Lung (tissue), 17 donors: ENCODE measurements at places on chromosomes 6 and 20. TPM values are rescaled to one million over a fixed set of nuclear protein-coding genes. Genes with fewer than 3 reads are reported as not detected.

- no peak overlapping the region for H3K4me3 ChIP-seq
- no peaks in the 10 kb centered on the region for H3K27me3 ChIP-seq
- peak; percentile 4 for DNase-seq
- H3K27ac ChIP-seq: no peak overlapping the region
- no peaks in the 10 kb centered on the region for H3K36me3 ChIP-seq
- H3K4me1 ChIP-seq: no peaks in the 10 kb centered on the region
Measured at GRCh38 chr6:159434410-159434809, 258.6 kb downstream of the SOD2 start.

Gene LAMP5
- total RNA-seq: 0.31 TPM

DNA sequence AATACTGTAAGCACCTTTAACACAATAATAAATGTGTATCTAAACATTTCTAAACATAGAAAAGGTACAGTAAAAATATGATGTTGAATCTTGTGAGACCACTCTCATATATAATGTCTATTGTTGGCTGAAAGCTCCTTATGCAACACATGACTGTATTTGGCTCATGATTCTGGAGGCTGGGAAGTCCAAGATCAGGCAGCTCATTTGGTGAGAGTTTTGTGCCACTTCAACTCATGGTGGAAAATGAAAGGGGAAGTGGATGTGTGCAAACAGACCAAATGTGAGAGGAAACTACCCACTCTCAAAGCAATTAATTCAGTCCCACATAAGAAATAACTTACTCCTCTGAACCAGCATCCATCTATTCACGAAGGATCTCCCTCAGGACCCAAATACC lies 257.7 kb upstream of the OPRM1 start:
- no peaks in the 10 kb centered on the region for H3K36me3 ChIP-seq
- H3K4me1 ChIP-seq: no peaks in the 10 kb centered on the region
- no peak for DNase-seq
- no peaks in the 10 kb centered on the region for H3K27me3 ChIP-seq

DNA sequence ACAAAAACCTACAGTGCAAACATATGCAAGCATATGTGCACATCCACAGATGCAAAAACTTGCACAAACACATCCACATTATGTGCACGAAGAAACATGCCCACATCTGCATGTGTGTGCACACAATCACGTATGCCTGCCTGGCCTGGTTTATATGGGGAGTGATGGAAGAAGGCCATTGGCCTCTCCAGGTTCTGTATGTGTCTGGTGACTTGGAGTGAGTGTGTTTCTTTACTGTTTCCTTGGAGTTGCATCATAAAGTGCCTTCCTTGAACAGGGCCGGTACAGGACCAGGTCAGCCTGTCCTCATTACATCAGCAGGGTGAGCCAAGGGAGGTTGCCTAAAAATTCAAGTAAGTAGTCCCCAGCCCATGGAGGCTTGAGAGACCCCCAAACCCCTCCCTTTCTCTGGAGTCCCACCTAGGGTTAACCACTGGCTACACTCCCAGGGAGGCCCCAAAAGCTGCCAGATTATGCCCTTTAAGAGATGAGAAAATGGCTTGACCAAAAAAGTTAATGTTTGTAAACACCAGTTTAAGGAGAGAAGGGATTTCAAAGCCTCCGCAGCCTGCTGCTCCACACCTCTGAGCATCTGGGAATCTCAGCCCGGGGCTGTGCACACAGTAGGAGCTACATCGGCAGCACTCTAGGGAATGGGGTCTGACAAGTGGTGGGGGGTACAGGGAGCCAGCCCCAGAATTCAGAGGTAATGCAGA lies 140.8 kb downstream of the VEGFA start:
- peaks cover 39% of the 10 kb centered on the region for H3K4me1 ChIP-seq
- no peak overlapping the region for H3K4me3 ChIP-seq
- no peak for DNase-seq
- H3K27ac ChIP-seq: no peak overlapping the region
- H3K27me3 ChIP-seq: no peaks in the 10 kb centered on the region
- H3K36me3 ChIP-seq: no peaks in the 10 kb centered on the region

GRCh38 chr20:59403261-59403961 lies 103.0 kb downstream of the EDN3 start:
- no peak overlapping the region for H3K4me3 ChIP-seq
- peaks cover 56% of the 10 kb centered on the region for H3K27me3 ChIP-seq
- peak; percentile 59 for DNase-seq
- H3K4me1 ChIP-seq: peaks cover 5% of the 10 kb centered on the region
- no peak overlapping the region for H3K27ac ChIP-seq

Gene C6orf58
- not detected for total RNA-seq

DNA sequence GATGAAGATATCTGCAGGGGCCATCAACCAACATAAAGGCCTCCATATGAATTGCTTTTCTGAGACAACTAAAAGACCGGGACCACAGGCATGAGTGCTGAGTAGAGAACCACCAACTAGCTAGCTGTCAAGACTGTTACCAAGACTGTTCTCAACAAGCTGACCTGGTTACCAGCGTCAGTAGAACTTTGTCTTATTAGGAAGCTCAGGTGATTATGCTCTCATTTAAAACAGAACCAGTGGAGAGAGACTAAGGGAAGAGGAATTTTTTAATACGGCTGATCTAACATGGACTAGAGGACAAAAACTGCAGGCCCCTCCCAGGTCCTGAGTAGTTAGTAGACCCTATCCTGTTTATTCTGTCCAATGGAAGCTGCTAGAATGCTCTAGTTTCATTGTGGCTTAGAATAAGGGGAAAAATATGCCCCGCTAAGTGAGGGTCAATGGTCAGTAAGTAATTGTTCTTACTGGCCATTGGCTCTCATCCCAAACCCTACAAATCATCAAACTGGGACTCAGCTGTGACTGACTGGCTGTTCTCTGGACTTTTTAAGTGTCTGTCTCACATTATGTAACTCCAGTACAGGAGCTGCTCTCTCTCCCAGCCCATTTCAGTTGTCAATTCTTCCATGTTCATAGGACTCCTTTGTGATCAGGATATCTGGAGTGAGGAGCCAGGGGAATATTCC lies 3.8 kb upstream of the DYNLRB1 start:
- H3K4me1 ChIP-seq: peaks cover 8% of the 10 kb centered on the region
- H3K27me3 ChIP-seq: no peaks in the 10 kb centered on the region
- H3K27ac ChIP-seq: peak overlapping the region; percentile 39
- peaks cover 10% of the 10 kb centered on the region for H3K36me3 ChIP-seq

- no peaks in the 10 kb centered on the region for H3K27me3 ChIP-seq
- no peaks in the 10 kb centered on the region for H3K36me3 ChIP-seq
- H3K4me3 ChIP-seq: no peak overlapping the region
- peak overlapping the region; percentile 96 for H3K27ac ChIP-seq
- peaks cover 8% of the 10 kb centered on the region for H3K4me1 ChIP-seq
Measured at GRCh38 chr6:31663126-31663960, 1.5 kb downstream of the GPANK1 start.

Gene RFX6
- not detected for total RNA-seq

Gene IFT52
- total RNA-seq: 28.7 TPM

Gene SLC22A2
- not detected for total RNA-seq

- H3K27ac ChIP-seq: no peak overlapping the region
- H3K27me3 ChIP-seq: no peaks in the 10 kb centered on the region
- no peak overlapping the region for H3K4me3 ChIP-seq
- DNase-seq: no peak
Measured at GRCh38 chr6:13655700-13656099, 40.6 kb downstream of the NOL7 start.

GRCh38 chr6:80335121-80335531 lies 228.7 kb downstream of the BCKDHB start:
- no peak overlapping the region for H3K27ac ChIP-seq
- no peaks in the 10 kb centered on the region for H3K4me1 ChIP-seq
- H3K27me3 ChIP-seq: no peaks in the 10 kb centered on the region
- no peak overlapping the region for H3K4me3 ChIP-seq

DNA sequence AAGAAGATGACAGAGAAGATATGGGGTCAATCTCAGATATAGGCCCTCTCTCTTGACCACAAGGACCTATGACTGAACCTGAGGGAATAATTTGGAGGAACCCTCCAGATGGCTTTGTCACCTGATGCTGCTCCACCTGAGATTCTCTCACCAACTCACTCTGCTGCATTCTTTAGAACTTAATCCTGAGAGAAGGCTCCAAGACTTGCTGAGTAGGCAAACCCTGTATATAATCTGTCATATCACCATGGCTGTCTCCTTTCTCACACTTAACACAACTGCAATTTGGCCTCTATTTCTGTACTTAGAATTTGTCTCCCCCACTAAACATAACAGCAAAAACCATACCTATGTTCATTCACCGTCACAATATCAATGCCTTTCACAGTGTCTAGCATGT lies 172.3 kb downstream of the PKHD1 start:
- no peaks in the 10 kb centered on the region for H3K4me1 ChIP-seq
- H3K27me3 ChIP-seq: no peaks in the 10 kb centered on the region
- no peak overlapping the region for H3K27ac ChIP-seq

Gene HRH3
- total RNA-seq: not detected

- peaks cover 53% of the 10 kb centered on the region for H3K27me3 ChIP-seq
- no peak for DNase-seq
- no peak overlapping the region for H3K27ac ChIP-seq
- H3K4me1 ChIP-seq: no peaks in the 10 kb centered on the region
- H3K36me3 ChIP-seq: no peaks in the 10 kb centered on the region
Measured at GRCh38 chr20:667351-668034, 8.1 kb downstream of the SCRT2 start.

DNA sequence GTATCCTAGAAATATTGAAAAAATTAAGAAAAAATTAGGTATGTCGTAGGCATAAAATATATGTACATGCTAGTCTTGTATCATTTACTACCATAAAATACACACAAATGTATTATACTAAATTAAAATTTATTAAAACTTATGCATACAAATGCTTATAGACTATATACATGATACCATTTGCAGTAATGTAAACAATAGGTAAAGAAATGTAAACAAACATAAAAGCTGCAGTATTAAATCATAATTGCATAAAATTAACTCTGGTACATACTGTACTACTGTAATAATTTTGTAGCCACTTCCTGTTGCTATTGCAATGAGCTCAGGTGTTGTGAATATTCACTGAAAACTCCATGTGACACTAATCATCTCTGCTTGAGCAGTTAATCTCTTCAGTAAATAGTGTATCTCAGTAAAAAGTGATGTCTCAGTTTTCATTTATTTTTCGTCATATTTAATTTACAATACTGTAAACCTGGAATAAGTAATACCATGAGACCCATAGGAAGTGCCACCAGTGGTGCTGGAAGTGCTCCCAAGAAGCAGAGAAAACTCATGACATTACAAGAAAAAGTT lies 29.3 kb downstream of the RALGAPB start:
- H3K27ac ChIP-seq: no peak overlapping the region
- DNase-seq: no peak
- no peak overlapping the region for H3K4me3 ChIP-seq
- peaks cover 39% of the 10 kb centered on the region for H3K36me3 ChIP-seq
- H3K4me1 ChIP-seq: no peaks in the 10 kb centered on the region

- H3K27me3 ChIP-seq: no peaks in the 10 kb centered on the region
- no peaks in the 10 kb centered on the region for H3K4me1 ChIP-seq
- H3K27ac ChIP-seq: peak overlapping the region; percentile 21
- DNase-seq: no peak
- no peaks in the 10 kb centered on the region for H3K36me3 ChIP-seq
Measured at GRCh38 chr20:16575390-16576140, 2.3 kb upstream of the KIF16B start.

Gene PNISR
- total RNA-seq: 354 TPM

Gene ORC3
- 30.3 TPM for total RNA-seq

Gene TFAP2C
- 6.3 TPM for total RNA-seq

Gene PDE10A
- total RNA-seq: 4.8 TPM

GRCh38 chr6:105952326-105952725 lies 133.8 kb upstream of the PRDM1 start:
- no peaks in the 10 kb centered on the region for H3K4me1 ChIP-seq
- H3K27me3 ChIP-seq: peaks cover 8% of the 10 kb centered on the region
- no peaks in the 10 kb centered on the region for H3K36me3 ChIP-seq

Gene ZBP1
- 1.3 TPM for total RNA-seq

DNA sequence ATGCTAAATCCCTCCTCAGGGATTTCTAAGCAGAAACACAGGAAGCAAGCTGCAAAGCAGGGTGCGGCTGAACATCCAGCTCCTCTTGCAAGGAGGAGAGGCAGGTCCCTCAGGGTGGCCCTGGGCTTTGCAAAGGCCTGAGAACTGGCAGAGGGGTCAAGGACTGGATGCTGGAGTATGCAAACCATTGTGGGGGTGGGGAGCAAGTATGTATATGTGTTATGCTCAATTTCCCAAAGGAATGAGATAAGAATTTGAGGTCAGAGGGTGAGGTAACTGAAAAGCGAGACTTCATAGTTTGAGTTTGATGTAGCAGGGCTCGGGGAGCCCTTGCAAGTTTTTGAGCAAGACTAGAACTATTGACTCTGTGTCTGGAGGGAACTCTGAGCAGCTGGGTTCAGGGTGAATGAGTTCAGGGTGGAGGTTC lies 11.2 kb downstream of the SLC22A2 start:
- no peak overlapping the region for H3K27ac ChIP-seq
- DNase-seq: no peak
- H3K4me3 ChIP-seq: no peak overlapping the region

DNA sequence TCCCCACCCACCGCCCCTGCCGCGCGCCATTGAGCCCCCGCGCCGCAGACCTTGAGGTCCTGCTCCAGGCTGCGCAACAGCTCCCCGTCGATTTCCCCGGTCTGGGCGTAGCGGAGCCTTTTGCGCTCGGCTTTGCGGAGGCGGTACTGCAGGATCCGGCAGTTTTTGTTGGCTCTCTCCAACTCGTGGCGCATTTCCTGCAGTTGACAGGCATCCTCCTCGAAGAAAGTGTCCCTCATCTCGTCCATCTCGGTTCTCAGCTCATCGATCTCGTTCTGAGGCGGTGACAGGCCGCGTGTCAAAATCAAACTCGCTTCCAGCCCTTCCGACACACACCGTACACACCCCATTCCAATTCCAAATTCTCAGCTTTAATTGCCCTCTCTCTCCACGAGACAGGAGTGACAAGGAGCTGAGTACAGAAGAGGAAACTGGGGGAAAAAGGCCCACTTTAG lies 4.3 kb downstream of the MTCL3 start:
- H3K36me3 ChIP-seq: no peaks in the 10 kb centered on the region
- H3K27me3 ChIP-seq: peaks cover 20% of the 10 kb centered on the region
- peak overlapping the region; percentile 34 for H3K27ac ChIP-seq
- peaks cover 20% of the 10 kb centered on the region for H3K4me1 ChIP-seq

GRCh38 chr6:143792402-143793279 lies 50.5 kb upstream of the LTV1 start:
- no peak for DNase-seq
- no peaks in the 10 kb centered on the region for H3K4me1 ChIP-seq
- no peak overlapping the region for H3K4me3 ChIP-seq
- no peak overlapping the region for H3K27ac ChIP-seq
- H3K36me3 ChIP-seq: peaks cover 13% of the 10 kb centered on the region

DNA sequence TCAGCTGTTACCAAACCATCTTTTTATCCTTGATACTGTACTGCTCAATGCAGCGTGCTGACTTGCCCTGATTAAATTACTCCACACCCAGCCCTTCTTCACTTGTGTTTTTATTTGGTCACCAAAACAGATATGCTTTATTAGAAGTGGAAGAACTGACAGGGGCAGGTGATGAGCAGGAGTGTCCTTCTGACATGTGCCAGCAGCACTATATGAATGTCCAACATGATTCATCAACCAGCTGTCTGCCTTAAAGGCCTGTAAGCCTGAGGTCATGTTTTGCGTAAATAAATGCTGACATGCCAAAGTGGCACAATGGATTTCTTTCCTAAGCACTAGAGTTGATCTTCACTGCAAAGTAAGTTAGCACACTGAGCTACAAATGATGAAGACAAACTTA lies 15.4 kb downstream of the POPDC3 start:
- H3K36me3 ChIP-seq: peaks cover 8% of the 10 kb centered on the region
- peaks cover 18% of the 10 kb centered on the region for H3K4me1 ChIP-seq
- peak overlapping the region; percentile 91 for H3K27ac ChIP-seq
- DNase-seq: no peak
- no peaks in the 10 kb centered on the region for H3K27me3 ChIP-seq
- no peak overlapping the region for H3K4me3 ChIP-seq
